ENCODE measurements at places on chromosomes 7 and 10.

DNA sequence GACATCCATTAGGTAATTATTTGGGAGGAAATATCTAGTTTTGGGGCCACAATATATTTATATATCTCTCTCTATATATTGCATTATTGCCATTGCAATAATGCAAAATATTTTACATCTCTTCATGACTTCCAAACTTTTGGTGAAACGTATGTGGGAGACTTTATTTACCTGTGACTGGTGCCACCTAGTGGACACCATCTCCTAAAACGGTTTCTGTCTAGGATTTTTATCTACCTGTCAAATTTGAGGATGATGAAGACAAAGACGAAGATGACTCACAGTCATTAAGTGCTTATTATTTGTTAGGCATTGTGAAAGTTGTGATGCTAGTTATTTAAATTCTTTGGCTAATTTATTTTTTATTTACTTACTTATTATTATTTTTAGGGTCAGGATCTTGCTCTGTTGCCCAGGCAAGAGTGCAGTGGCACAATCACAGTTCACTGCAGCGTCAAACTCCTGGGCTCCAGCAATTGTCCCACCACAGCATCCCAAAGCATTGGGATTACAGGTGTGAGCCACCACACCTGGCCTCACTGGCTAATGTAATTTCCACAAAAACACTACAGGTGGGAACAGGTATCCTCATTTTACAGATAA, 18.7 kb upstream of the CBLL1 start:
- peak; percentile 20 for DNase-seq

DNA sequence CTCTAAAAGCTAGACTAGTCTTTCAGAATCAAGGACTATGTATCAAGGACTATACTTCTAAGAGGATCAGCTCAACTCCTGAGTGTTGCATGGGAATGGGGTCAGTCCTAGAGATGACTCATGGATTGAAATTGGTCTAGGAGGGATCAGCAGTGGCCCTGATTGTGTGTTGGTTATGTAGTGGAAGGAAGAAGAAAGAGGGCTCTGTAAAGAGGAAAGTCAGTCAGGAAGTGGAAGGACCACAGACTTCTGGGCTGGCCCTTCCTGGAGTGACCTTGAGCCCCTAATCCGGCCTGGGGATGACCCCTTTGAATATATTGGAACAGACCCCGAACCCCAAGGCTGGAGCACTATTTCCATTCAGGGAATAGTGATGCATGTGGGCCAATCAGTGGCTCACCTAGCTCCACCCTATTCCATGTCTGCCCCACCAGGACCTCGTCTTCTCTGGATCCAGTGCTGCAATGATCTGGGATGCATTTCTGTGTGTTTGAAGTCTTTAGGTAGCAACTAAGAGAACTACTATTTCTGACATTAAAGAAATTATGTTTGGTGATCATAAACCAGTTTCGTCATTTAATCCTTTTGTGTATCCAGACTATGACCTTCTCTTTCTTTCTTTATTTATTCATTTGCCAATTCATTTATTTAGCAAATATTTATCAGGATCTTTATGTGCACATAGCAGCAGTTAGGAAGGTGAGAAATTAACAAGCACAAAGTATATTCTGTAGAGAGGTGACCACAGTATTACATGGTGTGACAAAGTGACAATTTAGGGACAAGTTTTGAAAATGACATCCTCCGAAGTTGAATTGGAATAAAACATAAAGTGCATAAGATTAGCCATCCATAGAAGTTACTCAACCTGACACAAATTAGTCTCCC, 48.6 kb upstream of the KIF5B start:
- DNase-seq = no peak

DNA sequence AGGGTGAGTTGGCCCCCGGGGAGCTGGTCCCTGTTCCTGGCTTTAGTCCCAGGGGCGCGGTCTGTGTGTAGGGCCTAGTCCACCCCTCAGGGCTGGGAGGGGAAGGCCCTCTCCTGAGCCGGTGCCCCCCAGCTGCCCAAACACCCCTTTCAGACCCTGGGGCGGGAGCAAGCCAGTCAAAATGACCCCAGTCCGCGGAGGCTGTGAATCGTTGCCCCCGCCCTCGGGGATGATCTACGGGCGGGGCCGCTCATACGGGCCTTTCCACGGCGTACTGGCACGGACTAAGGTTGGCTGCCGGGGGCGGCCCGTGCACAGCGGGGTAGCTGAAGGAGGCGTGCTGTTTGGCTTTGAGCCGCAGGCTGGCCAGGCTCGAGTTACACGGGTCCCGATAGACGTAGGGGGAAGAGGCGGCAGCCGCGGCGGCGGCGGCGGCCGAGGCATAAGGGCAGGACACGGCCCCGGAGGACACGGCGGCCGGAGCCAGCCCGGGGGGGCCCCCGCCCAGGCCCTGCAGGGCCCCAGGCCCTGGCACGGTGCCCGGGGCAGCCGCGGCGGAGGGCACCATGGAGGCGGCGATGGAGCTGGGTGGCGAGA, 4.3 kb downstream of the ELOVL3 start:
- DNase-seq = no peak

- DNase-seq = no peak
Measured at GRCh38 chr10:89836840-89837164, 135.4 kb downstream of the KIF20B start.

- no peak for DNase-seq
Measured at GRCh38 chr10:69334302-69335062, 56.2 kb downstream of the HK1 start.

DNA sequence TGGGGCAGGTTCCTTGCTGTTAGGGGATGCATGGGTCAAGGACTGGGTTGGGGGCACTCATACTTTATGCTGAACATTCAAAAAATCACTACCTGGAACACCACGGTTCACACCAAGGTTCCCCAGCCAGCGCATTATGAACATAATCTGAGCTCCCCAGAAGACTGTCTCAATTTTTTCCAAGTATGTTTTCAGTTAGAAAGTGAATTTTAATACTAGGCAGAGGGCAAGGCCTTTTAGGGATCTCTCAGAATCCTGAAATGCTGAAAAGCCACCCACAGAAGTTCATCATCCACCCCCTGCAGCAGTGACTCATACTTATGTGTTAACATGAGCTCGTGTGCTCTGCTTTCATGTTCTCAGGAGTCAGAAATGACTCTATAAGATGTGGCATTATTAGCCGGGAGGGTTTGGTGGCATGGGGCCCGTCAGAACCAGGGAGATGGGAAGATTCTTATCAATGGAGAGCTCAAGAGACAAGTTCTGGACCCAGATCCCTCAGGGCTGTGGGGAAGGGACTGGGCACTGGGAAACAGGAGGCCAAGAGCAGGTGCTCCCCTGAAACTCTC, 185.2 kb upstream of the ITGB1 start:
- DNase-seq = no peak

DNA sequence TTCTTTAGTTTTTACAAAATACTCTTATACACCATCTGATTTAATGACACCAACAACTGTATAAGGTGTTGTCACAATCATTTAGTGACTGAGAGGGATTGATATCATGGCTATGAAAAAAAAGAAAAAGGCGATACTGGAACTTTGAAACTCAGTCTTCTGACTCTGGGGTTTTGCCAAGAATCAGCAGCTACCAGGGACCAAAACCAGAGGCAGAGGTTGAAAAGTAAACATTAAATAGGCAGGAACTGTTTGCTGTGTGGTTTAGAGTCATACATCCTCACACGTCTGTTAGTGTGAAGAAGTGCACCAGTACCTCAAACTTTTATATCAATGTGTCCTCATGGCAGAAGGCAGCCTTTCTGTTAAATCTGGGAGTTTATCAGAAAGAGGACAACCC, 19.9 kb upstream of the GGCT start:
- DNase-seq = no peak

GRCh38 chr7:35553519-35553918, 141.4 kb downstream of the HERPUD2 start:
- DNase-seq = no peak

DNA sequence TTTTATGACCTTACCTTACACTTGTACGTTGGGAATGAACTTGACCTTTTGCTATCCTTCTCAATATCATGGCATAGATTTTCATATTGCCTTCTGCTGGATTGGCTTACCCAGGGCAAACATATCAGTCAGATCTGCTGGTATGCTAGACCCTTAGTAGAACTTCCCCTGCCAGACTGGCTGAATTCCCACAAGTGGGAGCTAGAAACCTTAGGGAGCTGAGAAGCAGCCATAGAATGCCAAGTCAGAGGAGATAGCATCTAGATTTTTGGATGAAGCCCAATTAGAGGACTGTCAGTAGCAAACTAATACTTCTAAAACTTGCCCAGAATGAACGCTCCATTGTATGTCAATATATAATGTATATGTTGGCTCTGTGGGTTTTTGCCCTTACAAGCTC, 385.0 kb downstream of the NXPH1 start:
- DNase-seq = no peak

DNA sequence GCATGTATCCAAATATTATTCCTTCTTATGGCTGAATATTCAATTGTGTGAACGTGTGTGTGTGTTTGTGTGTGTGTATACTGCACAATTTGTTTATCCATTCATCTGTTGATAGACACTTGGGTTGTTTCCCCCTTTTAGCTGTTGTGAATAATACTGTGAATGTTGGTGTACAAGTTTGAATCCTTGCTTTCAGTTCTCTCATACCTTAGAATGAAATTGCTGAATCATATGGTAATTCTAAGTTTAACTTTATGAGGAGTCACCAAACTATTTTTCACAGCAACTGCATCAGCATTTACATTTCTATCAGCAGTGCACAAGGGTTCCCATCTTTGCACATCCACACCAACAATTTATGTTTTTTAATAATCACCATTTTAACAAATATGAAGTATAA, 86.9 kb upstream of the GATAD1 start:
- DNase-seq = no peak

DNA sequence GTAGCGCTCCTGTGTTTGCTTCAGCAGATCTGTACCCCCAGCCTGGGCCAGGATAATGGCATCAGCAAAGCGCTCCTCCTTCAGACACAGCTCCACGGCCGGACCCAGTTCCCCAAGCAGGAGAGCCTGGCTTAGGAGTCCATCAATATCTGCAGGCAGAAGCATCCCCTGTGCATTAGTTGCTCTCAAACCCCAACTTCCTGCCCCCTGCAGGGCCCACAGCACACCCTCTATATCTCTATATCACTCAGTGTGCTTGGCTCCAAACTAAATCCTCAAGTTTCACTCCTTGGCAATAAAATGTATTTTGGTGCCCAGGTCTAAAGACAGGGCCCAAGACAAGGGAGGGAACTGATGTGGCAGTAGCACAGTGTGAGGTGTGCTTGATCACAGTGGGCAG, 21.6 kb downstream of the SEC31B start:
- DNase-seq = no peak

GRCh38 chr10:79905322-79906314, 43.3 kb downstream of the SFTPD start:
- no peak for DNase-seq

- DNase-seq = no peak
Measured at GRCh38 chr7:157470017-157470322, 133.2 kb downstream of the DNAJB6 start.

GRCh38 chr7:30327813-30328212, 43.4 kb downstream of the ZNRF2 start:
- DNase-seq = no peak

GRCh38 chr10:118521415-118522117, 73.9 kb downstream of the PRLHR start:
- DNase-seq = no peak

GRCh38 chr7:50281680-50282445, 22.7 kb upstream of the IKZF1 start:
- DNase-seq = no peak

GRCh38 chr10:38094927-38095574, 914 bp downstream of the ZNF37A start:
- DNase-seq = no peak

GRCh38 chr10:119896937-119897770, 4.6 kb downstream of the SEC23IP start:
- no peak for DNase-seq

GRCh38 chr7:1120791-1121190, 32.9 kb downstream of the GPER1 start:
- no peak for DNase-seq

GRCh38 chr10:70622981-70623844, 20.7 kb upstream of the PRF1 start:
- DNase-seq = no peak

Data from GM18507 (cell line).